Stimulated activated CD8-positive, alpha-beta memory T cell treated with anti-CD3 and anti-CD28 coated beads, Interleukin-12 subunit alpha, Interleukin-12 subunit beta, amount 100 ng/mL, for 1 hour (primary cell): ENCODE measurements at places on chromosomes 5 and 9.

GRCh38 chr5:169218176-169218575 is 82.8 kb downstream of the SLIT3 start:
- no peak for DNase-seq

DNA sequence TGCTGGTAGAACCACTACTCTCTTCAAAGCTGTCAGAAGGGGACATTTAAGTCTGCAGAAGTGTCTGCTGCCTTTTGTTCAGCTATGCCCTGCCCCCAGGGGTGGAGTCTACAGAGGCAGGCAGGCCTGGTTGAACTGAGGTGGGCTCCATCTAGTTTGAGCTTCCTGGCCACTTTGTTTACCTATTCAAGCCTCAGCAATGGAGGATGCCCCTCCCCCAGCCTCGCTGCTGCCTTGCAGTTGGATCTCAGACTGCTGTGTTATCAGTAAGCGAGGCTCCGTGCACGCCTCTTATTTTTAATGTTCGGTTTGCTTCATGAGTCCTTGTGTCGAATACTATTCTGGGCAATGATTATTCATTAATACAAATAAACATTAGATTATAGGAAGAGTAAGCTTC is 3.1 kb upstream of the SLC27A6 start:
- no peak for DNase-seq

- no peak for DNase-seq
These were observed 73.9 kb downstream of the FOXD1 start for GRCh38 chr5:73374520-73375190.

GRCh38 chr5:9483243-9483642 is 62.6 kb downstream of the SEMA5A start:
- no peak for DNase-seq

DNA sequence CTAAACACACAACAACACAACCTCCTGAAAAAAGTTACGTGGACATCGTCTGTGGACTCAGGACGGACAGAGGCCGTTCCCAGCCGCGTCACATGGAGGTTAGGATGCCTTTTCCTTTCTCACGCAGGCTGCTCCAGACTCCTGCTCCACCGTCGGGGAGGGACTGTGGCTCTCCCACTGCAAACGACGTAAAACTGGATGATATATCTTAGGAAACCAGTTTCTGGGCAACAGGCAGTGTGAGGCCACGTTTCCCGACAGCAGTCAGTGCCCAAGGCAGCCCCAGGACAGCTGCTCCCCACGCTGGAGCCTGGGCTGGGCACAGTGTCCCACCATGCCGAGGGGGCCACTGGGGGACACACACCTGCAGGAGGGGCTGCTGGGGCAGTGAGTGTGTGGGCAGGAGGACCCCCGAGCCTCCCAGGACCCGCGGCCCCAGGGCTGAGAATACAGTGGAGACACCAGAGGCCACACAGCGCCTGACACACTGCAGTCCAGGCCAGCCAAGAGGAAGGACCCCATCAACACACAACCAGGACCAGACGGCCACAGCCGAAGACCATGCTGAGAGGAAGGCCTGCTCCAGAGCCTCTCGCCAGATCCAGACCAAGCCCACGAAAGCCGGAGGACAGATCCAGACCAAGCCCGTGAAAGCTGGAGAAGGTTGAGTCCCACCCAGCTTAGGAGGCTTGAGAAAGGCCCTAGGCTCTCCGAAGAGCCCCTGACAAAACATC is 26.2 kb downstream of the EXD3 start:
- no peak for DNase-seq
